ENCODE measurements at places on chromosomes 6 and 20. TPM values are rescaled to one million over a fixed set of nuclear protein-coding genes. Genes with fewer than 3 reads are reported as not detected.

YIPF3 gene
- 86.9 TPM for total RNA-seq

KHDRBS2 gene
- not detected for total RNA-seq

MANEA gene
- total RNA-seq, result 5.0 TPM

ZBP1 gene
- not detected for total RNA-seq

SH3BGRL2 gene
- total RNA-seq, result 33.0 TPM

TRIM15 gene
- total RNA-seq, result not detected

BTBD9 gene
- 11.1 TPM for total RNA-seq

SEL1L2 gene
- total RNA-seq, result not detected

MYB gene
- total RNA-seq, result not detected

ZC3H12D gene
- total RNA-seq, result not detected

WFDC2 gene
- not detected for total RNA-seq

STX11 gene
- 16.4 TPM for total RNA-seq

SRMS gene
- total RNA-seq, result not detected

AVP gene
- total RNA-seq, result not detected

CAP2 gene
- total RNA-seq, result 4.2 TPM

CGA gene
- not detected for total RNA-seq

HAO1 gene
- not detected for total RNA-seq

TBC1D7 gene
- 13.0 TPM for total RNA-seq

ENPP3 gene
- total RNA-seq, result 1.5 TPM

TFAP2B gene
- total RNA-seq, result not detected

DSE gene
- total RNA-seq, result 20.0 TPM

C6orf15 gene
- total RNA-seq, result not detected

IP6K3 gene
- not detected for total RNA-seq

FAM209B gene
- total RNA-seq, result not detected

DOK5 gene
- total RNA-seq, result 0.16 TPM

AGER gene
- 0.44 TPM for total RNA-seq

SYNGAP1 gene
- 2.6 TPM for total RNA-seq

TMEM63B gene
- total RNA-seq, result 44.9 TPM

HCK gene
- total RNA-seq, result 0.06 TPM

GRM1 gene
- under 0.01 TPM for total RNA-seq

THBD gene
- 42.2 TPM for total RNA-seq

TMEM244 gene
- total RNA-seq, result not detected

SUMO4 gene
- 0.65 TPM for total RNA-seq

PLEKHG1 gene
- total RNA-seq, result 50.9 TPM

GTSF1L gene
- not detected for total RNA-seq

CDH26 gene
- total RNA-seq, result 0.31 TPM

RNF39 gene
- total RNA-seq, result not detected

CAGE1 gene
- total RNA-seq, result under 0.01 TPM

APCDD1L gene
- total RNA-seq, result 0.13 TPM

SPEF1 gene
- 0.13 TPM for total RNA-seq

TINAG gene
- not detected for total RNA-seq

PTCRA gene
- total RNA-seq, result not detected

OR2J2 gene
- not detected for total RNA-seq
